Cardiac septum (tissue), 1 donor: ENCODE measurements at places on chromosomes 1 and 21.

DNA sequence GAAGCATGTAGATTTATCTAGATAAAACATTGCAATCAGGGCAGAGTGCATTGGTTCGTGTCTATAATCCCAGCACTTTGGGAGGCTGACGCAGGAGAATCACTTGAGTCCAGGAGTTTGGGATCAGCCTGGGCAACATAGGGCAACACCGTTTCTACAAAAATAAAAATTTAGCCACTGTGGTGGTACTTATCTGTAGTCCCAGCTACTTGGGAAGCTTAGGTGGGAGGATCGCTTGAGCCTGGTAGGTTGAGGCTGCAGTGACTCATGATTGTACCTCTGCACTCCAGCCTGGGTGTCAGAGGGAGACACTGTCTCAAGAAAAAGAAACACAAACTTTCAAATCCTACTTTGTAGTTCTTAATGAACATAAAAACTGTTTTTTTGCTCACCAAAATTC, 64.2 kb upstream of the RCC1 start:
- no peak for DNase-seq

DNA sequence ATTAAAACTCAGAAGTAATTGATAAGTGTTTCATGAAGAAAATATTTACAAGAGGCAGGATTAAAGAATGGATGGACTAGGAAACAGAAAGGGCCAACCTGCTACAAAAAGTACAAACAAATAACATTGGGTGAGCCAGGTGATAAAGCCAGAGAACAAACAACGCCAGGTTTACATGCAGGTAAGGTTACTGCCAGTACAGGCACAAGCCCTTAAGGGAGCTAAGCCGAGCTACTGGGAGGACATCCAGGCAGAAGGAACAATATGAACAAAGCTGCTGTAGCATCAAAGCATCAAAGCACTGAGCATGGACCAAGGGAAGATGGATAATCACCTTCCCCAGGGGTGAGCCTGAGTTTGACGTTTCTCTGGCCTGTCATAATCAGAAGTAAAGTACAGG, 380.7 kb downstream of the SEC16B start:
- no peak for DNase-seq

GRCh38 chr1:53377438-53377841, 49.6 kb upstream of the LRP8 start:
- peak; percentile 67 for DNase-seq

DNA sequence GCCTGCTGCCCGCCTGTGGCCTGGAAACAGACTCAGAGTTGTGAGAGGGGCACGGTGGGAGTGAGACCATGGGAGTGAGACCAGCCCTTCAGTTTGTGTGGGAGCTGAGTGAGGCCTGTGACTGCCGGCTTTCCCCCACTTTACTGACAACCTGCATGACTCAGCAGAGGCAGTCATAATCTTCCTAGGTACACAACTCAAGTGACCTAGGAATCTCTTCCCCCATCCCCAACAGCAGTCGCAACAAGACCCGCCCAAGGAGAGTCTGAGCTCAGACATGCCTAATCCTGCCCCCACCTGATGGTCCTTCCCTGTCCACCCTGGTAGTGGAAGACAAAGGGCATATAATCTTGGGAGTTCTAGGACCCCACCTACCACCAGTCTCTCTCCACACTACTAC, 44.2 kb downstream of the KLHL20 start:
- no peak for DNase-seq

DNA sequence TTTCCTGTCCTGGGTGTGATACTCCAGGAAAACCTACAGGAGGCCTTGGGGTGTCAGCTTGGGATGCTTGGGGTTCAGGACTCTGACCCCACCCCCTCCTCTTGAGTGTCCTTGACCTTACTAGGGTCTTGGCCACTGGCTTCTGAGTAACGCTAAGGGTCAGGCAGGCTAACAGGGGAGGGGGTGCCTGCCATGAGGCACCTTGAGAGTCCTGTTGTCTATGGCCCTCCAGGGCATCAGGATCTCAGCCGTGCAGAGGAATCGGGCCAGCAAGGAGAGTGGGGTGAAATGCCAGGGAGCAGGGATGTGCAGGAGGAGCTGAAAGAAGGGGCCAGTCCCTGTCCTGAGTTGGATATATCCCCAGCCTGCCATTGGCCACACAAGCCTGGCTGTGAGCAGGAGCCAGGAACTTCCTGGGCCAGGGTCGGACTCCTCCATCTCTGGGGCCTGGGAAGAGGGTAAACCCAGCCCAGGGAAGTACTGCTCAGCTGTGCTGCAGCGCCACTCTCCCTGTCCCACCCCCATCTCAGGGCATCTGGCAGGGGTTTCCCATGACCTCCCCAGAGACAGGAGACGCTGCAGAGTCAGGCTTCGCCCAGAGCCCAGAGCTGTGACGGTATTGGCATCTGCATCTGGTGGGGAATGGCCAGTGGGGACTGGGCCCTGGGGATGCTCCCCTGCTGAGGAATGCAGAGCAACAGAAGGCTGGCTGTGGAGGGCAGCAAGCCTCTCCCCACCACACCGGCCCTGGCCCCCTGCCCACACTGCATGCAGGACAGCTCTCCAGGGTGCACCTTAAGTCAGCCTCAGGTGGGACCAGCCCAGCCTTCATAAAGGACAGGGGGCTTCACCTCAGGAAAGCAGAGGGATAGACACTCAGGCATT, 6.3 kb downstream of the KIF21B start:
- no peak for DNase-seq
